PC-3 (cell line): ENCODE measurements at places on chromosomes 11 and 22. TPM values are rescaled to one million over a fixed set of nuclear protein-coding genes. Genes with fewer than 3 reads are reported as not detected.

The TUT1 gene
- 17.8 and 20.6 TPM in 2 replicates for total RNA-seq

The ALG8 gene
- total RNA-seq, result 73.6 and 78.7 TPM in 2 replicates

The LRRC56 gene
- 1.0 and 1.5 TPM in 2 replicates for total RNA-seq

The MYO7A gene
- 0.66 and 1.2 TPM in 2 replicates for total RNA-seq

The PICK1 gene
- 41.7 and 45.5 TPM in 2 replicates for total RNA-seq

The MS4A4A gene
- not detected in 2 replicates for total RNA-seq

DNA sequence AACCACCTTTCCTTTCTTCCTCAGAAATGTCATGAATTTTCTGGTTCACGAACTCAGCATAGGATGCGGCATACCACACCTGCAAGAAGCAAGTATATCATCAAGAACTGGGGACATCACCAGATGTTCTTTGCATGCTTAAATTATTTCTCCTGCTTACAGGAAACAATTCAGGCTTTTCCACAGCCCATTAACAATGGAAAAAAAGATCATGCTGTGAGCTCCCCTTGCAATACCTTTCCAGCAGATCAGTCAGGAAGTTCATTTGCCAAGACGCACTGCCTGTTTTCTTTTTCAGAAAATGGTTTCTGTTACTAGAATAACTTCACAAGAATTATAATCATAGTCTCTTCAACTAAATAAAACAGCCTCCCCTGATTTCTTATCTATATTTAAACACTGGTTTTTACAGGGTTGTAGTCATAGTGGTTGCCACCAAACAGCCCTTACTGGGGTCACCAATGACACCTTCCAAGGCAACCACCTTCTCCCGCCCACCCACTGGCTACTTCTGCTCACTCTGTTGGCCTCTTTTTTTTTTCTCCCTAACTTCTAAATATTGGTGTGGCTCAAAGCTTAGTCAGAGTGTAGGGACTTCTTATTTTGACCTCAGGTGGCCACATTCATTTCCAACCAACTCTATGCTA lies 42.3 kb upstream of the NFRKB start:
- DNase-seq, result no peak

DNA sequence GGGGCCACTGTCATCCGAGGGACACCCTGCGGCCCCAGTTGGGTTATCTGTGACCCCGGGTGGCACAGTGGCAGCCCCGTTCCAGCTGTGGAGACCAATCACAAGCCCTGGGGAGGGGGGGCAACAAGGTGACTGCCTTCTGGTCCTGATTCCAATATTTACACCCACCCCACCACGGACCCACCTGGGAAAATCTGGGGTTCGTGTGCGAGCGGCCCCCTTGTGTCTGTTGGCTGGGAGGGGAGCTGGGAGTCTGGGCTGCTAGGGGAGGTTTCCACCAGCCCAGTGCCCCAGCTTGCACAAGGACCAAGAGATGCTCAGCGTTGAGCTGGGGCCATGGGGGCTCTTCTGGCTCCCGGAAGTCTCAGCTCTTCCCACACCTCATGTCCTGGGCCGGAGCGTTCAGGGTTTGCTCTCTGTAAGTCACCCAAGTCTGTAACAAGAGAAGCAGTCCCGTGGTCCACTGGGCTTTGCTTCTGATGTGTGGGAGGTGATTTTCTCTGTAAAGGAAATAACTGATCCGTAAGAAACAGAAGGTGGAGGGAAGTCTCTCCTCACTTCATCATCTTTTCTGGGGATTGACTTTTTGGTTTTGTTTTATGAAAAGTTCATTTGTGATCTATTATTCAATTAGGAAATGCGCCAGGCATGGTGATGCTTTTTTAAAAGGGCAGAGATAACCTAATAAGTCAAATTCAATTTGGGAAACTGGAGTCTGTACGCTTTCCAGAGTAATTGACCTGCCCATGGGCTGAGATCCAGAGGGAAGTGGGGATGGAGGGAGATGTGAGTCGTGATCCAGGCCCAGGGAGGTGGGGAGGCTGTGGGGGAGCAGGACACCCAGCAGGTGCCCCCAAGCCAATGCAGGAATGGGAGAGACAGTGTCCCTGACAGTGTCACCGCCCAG lies 22.4 kb upstream of the GAL start:
- DNase-seq, result no peak

- DNase-seq, result no peak
Observed at GRCh38 chr11:8201644-8202365, 33.0 kb upstream of the RIC3 start.

- no peak for DNase-seq
Observed at GRCh38 chr22:36865346-36865745, 4.5 kb downstream of the NCF4 start.

DNA sequence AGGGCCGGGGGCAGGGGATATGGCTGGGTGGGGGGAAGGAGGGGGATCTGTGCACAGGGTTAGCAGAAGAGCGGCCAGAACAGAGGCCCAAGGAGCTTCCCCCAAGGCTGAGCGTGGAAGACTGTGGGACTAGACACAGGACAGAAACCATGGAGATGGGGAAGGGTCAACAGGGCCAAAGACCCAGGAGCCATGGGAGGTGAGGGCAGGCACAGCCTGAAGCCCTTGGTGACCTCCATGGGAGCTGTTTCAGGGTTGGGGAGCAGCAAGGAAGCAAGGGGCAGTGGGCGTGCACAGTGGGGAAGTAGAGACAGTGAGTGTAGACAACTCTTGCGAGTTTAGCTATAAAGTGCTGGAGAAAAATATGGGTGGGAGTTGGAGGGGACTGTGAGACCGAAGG lies 56.6 kb downstream of the WNT11 start:
- DNase-seq, result no peak

GRCh38 chr11:112581747-112582146 lies 321.1 kb upstream of the PLET1 start:
- no peak for DNase-seq

GRCh38 chr11:724778-725386 lies 18.9 kb downstream of the EPS8L2 start:
- DNase-seq, result no peak

DNA sequence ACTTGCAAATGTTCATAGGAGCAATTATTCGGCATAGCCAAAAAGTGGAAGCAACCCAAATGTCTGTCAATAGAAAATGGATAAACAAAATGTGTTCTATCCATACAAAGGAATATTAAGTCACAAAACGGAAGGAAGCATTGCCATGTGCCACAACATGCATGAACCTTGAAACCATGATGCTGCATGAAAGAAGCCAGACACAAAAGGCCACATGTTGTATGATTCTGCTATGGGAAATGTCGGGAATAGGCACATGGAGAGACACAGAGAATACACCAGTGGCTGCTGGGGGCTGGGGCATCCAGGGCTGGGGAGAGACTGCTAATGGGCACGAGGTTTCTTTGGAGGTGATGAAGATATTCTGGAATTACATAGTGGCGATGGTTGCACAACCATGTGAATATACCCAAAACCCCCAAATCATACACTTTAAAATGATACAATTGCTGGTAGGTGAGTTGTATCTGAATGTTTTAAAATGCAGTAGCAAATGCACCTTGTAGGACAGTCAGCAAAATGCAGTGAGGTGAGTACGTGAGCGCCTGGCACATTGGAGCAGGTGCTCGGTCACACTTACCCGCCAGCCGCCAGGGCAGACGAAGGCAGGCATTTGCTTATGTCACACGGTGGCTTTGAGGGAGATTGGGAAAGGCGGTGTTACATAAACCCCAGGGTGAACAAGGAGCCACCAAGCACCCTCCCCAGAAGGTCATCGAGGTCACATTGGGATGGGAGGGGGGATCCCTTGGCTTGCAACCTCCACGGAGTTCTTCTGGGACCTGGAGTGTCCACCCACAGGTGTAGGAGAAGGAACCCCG lies 6.3 kb upstream of the OSM start:
- no peak for DNase-seq

GRCh38 chr11:22780952-22781593 lies 48.5 kb downstream of the SVIP start:
- no peak for DNase-seq

GRCh38 chr11:114942207-114942606 lies 263.9 kb downstream of the NXPE2 start:
- no peak for DNase-seq

GRCh38 chr22:26995235-26995634 lies 337.8 kb downstream of the MIAT start:
- no peak for DNase-seq
